ENCODE measurements at places on chromosomes 2 and 18.

DNA sequence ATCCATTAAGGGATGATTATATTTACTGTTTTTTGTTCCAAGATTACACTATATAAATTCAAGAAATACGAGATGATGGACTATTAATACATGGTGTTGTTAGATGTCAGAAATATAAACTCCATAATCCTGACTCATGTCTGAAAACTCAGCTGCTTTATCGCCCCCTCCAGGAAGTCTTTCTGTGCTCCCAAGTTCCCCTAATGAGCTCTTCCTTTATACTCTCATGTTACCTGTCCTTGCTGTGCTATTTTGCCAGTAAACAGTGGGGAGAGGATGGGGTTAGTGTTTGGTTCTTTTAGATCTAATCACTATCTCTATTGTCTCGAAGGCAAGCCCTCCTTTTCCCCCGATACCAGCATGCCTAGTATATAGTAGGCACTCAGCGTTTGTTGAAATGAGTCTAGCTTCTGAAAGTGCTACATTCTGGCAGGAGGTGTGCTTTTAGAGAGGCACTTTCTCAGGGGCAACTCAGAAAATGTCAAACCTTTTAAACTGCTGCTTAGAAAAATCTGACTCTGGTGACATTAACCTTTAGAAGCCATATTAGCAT lies 21.4 kb upstream of the BARD1 start:
- DNase-seq = no peak

DNA sequence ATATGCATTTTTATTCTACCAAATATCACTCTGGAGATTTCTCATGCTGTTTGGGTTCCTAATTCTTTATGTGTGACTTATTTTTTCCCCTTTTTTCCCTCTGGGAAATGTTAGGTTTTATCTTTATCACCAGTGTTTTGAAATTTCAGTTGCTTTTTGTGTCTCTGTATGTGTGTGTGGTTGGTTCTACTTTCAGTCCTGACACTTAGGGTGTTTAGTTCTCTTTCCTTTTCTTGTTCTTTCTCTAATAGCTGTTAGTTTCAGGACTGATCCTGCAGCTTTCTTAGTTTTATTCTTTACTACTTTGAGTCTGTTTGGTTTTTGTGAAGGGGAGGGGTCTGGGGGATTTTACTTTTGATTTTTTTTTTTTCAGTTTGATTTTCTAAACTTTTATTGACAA lies 23.1 kb downstream of the PPM1B start:
- no peak for DNase-seq

GRCh38 chr2:172087780-172088244 lies 2.5 kb downstream of the DLX1 start:
- DNase-seq = no peak

- no peak for DNase-seq
Measured at GRCh38 chr2:222879604-222879933, 18.7 kb downstream of the ACSL3 start.

GRCh38 chr2:199366406-199366805 lies 91.3 kb downstream of the SATB2 start:
- no peak for DNase-seq

GRCh38 chr2:73992036-73992435 lies 7.3 kb downstream of the TET3 start:
- no peak for DNase-seq

DNA sequence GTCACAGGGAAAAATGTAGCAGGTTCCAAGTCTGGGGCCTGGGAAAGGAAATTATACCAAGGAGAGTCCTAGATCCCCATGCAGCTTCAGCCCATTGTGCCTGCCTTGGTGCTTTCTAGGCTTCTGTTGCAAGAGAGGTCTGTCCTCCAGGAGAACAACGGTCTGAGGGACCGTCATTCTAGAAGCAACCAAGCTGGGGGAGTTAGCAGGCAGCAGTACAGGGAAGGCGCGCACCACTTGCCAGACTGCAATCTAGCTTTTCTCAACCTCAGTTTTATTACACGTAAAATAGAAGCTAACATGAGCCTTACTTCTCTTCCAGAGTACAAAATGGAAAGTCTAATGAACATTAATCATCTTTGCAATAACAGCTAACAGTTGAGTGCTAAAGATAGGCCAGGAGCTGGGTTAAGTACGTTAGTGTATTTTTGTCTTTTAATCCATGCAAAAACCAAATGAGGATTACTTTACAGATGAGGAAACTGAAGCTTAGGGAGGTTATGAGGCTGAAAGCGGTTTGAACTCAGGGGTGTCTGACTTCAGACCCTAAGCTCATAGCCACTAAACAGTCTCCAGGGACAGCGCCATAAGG lies 1.9 kb downstream of the TCF23 start:
- DNase-seq = no peak

Data from NCI-H1930 (cell line).